Fibroblast of lung (primary cell): ENCODE measurements at places on chromosomes 12 and 14. TPM values are rescaled to one million over a fixed set of nuclear protein-coding genes. Genes with fewer than 3 reads are reported as not detected.

Gene GYS2
- not detected in 2 replicates for total RNA-seq

Gene YARS2
- 27.1 and 28.5 TPM in 2 replicates for total RNA-seq

Gene TEX22
- total RNA-seq: 0.33 and 0.51 TPM in 2 replicates

Gene TCTN2
- 6.7 and 7.9 TPM in 2 replicates for total RNA-seq

Gene ACTN1
- total RNA-seq: 178 and 254 TPM in 2 replicates

Gene SBNO1
- 20.8 and 21.8 TPM in 2 replicates for total RNA-seq

Gene FLRT2
- 14.5 and 22.9 TPM in 2 replicates for total RNA-seq

Gene PTPRR
- under 0.01 and 0.50 TPM in 2 replicates for total RNA-seq

Gene WNK1
- 67.3 and 130 TPM in 2 replicates for total RNA-seq

Gene IKZF4
- total RNA-seq: 0.51 and 2.0 TPM in 2 replicates

Gene MYF5
- total RNA-seq: not detected in 2 replicates

Gene ARHGEF25
- total RNA-seq: 34.4 and 40.0 TPM in 2 replicates

Gene C12orf54
- not detected in 2 replicates for total RNA-seq

Gene CYP27B1
- under 0.01 and 0.17 TPM in 2 replicates for total RNA-seq

Gene PROX2
- total RNA-seq: not detected in 2 replicates

Gene KRT72
- not detected in 2 replicates for total RNA-seq

Gene SLC38A4
- total RNA-seq: 1.8 and 6.1 TPM in 2 replicates

Gene CCDC196
- total RNA-seq: not detected in 2 replicates

Gene TDRD9
- total RNA-seq: 0.50 and 1.0 TPM in 2 replicates

Gene SAMD15
- 0.33 and 0.77 TPM in 2 replicates for total RNA-seq

Gene TAS2R9
- total RNA-seq: 0.17 TPM in 1 of 2 replicates, not detected in the other

Gene CAPS2
- total RNA-seq: 9.2 and 21.1 TPM in 2 replicates

Gene BCL2L14
- not detected in 2 replicates for total RNA-seq

Gene MIA2
- 11.8 and 15.0 TPM in 2 replicates for total RNA-seq

Gene NPFF
- total RNA-seq: not detected in 2 replicates

Gene ZNF84
- 25.4 and 27.2 TPM in 2 replicates for total RNA-seq

Gene ASB2
- total RNA-seq: 0.51 and 0.99 TPM in 2 replicates

Gene ANO2
- 0.17 TPM in 1 of 2 replicates, not detected in the other for total RNA-seq

Gene GZMB
- total RNA-seq: not detected in 2 replicates

Gene SDSL
- total RNA-seq: 10.0 and 12.4 TPM in 2 replicates

Gene AQP6
- under 0.01 and 0.17 TPM in 2 replicates for total RNA-seq

Gene PMCH
- total RNA-seq: not detected in 2 replicates

Gene BMAL2
- total RNA-seq: 23.9 and 44.9 TPM in 2 replicates

Gene PZP
- not detected in 2 replicates for total RNA-seq

Gene SLC38A1
- total RNA-seq: 59.3 and 88.8 TPM in 2 replicates

Gene GALNT16
- 8.5 and 9.6 TPM in 2 replicates for total RNA-seq

Gene CCDC85C
- total RNA-seq: 2.6 and 9.6 TPM in 2 replicates

Gene GPR68
- total RNA-seq: 0.26 and 0.66 TPM in 2 replicates

Gene CBLN3
- total RNA-seq: 2.6 and 5.3 TPM in 2 replicates

Gene FOXN4
- not detected in 2 replicates for total RNA-seq

Gene KRT6A
- not detected in 2 replicates for total RNA-seq

Gene RAP1B
- total RNA-seq: 121 and 194 TPM in 2 replicates

Gene SLC41A2
- 20.8 and 22.8 TPM in 2 replicates for total RNA-seq

Gene RNASE1
- not detected in 2 replicates for total RNA-seq

Gene DIO2
- total RNA-seq: 0.77 and 3.3 TPM in 2 replicates

Gene LALBA
- not detected in 2 replicates for total RNA-seq

Gene LRRK2
- 10.8 and 14.0 TPM in 2 replicates for total RNA-seq

Gene DAO
- not detected in 2 replicates for total RNA-seq
